ENCODE measurements at places on chromosomes 7 and 10. TPM values are rescaled to one million over a fixed set of nuclear protein-coding genes. Genes with fewer than 3 reads are reported as not detected.

DPP6 gene
- not detected for total RNA-seq

DNA sequence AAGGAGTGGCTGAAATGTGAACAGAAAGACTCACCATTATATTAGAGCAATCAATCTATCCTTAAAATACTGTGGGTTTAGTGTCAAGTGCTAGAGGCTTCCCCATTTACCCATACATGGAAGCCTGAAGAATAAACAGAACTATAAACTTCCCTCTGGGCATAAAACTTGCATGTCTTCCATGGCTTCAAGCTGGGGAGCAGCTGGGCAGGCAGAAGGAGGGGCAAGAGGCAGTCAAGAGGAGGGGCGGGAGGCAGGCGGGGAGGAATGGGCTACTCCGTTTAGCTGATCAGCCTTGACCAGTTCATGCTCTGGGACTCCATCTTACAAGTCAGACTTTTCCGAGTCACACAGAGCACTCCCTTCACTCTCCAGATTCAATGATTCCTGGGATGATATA, 3.5 kb upstream of the PRSS1 start:
- no peak for DNase-seq

EIF5AL1 gene
- 0.48 TPM for total RNA-seq

TFR2 gene
- total RNA-seq: 689 TPM

LIPM gene
- not detected for total RNA-seq

TMEM229A gene
- total RNA-seq: not detected

DNA sequence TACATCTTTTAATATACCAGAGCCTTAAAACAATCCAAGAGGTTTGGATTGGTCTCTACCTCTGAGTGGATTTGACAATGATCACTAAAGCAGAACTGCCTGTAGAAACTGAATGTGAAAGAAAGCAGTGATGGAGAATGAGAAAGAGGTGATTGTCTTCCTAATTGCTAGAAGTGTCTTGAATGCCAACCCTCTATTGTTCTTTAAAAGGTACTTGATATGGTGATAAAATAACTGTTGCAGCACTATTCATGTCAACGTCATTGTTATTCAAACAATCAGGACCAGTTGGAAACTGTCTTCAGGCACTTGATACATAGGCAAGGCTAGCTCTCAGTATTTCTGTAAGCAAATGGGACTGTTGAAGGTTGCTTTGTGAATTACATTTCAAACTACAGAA, 47.9 kb upstream of the ITPRID1 start:
- DNase-seq: no peak

GRCh38 chr7:150944066-150945042, 33.8 kb downstream of the KCNH2 start:
- DNase-seq: no peak

C10orf53 gene
- not detected for total RNA-seq

DNA sequence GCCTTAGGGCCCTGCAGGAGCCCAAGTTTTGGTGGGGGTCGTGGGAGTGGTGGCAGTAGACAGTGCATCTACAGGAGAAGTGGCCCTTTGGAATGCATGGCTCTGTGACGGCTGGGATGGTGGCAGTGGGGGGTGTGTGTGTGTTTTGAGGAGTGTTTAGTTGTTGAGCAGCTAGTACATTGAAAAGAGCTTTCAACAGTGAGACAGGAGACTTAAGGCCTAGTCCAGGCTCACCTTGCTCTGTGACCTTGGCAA, 27.1 kb downstream of the ZNF775 start:
- no peak for DNase-seq

DNA sequence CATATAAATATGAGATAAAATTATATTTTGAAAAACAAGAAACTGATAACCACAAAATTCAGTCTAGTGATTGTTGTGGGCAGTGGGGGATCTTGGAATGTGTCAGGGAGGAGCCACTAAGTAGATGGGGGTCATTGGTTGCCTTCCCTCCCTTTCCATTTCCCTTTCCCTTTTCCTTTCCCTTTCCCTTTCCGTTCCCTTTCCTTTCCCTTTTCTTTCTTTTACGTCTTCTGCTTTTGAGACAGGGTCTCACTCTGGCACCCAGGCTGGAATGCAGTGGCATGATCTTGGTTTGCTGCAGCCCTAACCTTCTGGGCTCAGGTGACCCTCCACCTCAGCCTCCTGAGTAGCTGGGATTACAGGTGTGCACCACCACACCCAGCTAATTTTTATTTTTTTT, 51.0 kb downstream of the DYNC2I1 start:
- no peak for DNase-seq

DNA sequence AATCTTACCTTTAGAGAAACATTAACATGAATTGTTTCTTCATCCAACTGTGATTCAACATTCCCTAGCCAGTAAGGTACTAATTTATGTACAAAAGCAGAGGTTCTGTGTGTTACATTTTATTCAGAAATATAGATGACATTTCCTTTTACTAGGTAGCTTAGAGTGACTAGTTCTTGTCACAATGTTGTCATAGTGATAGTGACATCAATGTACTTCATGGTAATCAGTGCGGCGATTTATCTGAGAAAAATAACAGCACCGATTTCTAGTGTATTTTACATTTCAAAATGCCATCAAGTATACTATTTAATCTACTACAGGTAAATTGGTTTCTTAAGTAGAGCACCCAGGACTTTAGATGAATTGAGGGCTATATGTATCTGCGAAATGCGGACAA, 72.1 kb upstream of the DGKB start:
- no peak for DNase-seq

SFRP5 gene
- 6.4 TPM for total RNA-seq

GRCh38 chr7:135681762-135682161, 19.4 kb downstream of the STMP1 start:
- no peak for DNase-seq

DNA sequence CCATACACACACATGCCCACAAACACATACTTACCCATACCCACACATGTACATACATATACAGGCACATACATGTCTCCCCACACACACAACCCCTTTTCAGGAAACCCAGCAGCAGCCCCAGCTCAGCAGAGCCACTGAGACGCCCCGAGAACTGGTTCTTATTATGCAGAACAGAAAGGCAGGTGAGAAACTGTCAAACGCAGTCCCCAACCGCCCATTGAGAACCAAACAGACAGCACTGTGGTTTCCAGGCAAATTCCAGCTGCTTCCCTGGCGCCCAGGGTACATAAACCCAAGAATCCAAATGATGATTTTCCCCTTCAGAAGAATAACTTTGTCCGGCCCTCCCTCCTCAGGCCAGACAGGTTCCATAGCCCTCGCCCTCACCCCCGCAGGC, 366.6 kb upstream of the ZMIZ1 start:
- DNase-seq: no peak

DNA sequence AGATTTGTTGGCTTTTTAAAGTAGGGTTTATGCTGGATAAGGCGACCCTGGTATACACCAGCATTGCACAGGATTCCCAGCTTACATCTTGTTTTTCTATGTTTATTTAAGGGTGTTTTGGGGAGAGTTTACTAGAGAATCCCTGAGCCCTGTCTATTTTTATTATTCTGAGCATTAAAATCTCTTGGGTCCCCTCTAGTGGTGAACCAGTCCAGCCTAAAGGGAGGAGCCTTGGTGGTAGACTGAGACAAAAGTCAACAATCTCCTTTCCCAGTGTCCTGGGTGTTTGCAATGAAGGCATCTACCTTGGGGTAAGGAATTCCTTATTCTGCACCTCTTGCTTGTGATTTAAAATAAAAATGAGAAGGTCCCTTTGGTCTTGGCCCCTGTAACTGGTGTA, 38.2 kb downstream of the ANTXRL start:
- DNase-seq: no peak

BMPR1A gene
- total RNA-seq: 12.6 TPM

MARCHF5 gene
- total RNA-seq: 24.7 TPM

DNA sequence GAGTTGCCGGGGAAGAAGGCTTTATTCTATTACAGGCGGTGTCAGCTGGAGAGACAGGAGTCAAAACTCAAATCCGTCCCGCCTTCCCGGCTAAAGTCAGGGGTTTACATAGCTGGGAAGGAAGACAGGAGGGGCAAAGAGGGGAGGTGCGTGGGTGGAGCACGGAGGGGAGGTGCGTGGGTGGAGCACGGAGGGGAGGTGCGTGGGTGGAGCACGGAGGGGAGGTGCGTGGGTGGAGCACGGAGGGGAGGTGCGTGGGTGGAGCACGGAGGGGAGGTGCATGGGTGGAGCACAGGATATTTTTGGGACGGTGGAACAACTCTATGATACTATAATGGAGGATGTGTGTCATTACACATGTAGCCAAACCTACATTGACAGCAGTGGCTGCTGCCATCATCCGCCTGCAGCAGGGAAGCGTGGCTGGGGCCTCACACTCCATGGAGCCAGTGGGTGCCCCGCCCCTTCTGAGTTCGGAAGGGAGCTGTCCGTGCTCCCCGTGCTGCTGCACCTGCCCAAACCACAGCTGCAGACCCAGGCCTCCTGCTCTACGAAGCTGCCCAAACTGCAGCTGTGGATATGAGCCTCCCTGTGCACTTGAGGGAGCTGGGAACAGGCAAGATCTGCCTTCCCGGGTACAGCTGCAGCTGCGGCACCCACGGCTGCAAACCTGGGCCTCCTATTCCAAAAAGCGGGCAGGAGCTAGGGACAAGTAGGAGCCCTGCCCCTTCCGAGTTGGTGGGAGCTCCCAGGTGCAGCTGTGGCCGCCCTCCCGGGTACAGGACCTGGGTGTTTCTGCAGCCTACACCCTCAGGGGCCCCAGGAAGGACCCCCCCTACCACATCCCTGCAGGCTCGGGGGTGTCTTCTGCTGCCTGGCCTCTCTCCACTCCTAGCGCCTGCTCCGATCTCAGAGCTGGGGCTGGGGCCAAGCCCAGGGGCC, 119.4 kb downstream of the DYNC2I1 start:
- DNase-seq: no peak

CYP26A1 gene
- total RNA-seq: 16.2 TPM

DNA sequence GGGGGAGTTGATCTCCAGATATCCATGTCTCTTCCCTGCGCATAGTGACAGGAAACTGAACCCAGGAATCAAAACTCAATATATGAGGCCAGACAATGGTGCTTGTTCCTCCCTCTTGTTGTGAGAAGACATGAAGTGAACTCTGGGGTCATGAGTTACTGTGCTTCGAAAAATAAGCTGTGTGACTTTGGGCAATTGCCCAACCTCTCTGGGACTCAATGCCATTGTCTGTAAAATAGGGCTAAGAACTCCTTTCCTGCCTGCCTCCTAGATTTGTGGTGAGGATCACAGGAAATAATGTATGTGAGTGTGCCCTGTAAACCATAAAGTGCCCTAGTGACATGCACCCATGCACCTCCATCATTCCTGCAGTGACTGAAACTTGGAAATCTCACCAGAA, 48.4 kb downstream of the SYPL1 start:
- DNase-seq: no peak

MMD2 gene
- total RNA-seq: not detected

- no peak for DNase-seq
These were observed 6.3 kb downstream of the NAT16 start for GRCh38 chr7:101173752-101174244.

CALHM3 gene
- total RNA-seq: not detected

GRCh38 chr7:49596701-49597491, 176.5 kb upstream of the VWC2 start:
- no peak for DNase-seq

DNA sequence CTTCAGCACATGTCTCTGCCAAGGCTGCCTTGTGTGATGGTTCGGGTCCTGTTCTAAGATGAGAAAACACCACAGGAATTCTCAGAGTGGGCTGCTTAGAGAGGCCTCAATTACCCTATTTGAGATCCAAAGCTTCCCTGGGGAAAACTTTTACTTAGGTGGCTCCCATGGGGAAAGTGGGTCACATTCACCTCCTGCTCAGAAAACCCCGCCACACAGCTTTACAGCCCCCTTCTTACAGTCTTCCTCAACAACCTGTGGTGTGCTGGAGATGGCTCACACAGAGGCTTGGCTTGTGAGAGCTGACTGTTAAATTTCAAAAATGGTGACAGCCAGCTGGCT, 36.6 kb upstream of the KCNIP2 start:
- no peak for DNase-seq

DNA sequence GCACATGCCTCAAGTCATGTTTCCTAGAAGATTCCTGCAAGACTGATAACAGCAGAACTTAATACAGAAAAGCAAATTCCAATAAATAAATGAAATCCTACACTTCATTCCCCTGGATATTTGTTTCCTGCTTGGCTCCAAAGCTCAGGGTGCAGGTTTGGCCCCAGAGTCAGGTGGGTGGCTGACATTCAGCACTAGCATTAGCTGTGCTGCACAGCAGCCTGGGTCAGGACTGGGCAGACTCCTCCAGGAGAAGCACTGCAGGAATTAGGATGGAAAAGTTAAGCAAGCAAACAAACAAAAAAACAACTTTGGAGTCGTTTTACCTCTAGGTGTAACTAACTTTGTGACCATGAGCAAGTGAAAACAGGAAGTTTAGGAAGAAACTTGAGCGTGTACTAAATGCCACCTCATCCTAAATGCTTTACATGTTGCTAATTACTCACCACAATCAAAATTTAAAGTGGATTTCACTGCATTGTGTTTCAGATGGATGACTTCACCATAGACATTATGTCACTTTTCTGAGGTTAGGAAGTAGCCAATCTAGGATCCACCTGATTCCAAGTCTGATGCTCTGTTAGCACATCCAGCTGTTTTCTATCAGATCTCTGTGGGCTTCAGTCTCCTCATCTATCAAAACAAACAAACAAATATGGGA, 239.4 kb downstream of the C7orf25 start:
- DNase-seq: no peak

DNA sequence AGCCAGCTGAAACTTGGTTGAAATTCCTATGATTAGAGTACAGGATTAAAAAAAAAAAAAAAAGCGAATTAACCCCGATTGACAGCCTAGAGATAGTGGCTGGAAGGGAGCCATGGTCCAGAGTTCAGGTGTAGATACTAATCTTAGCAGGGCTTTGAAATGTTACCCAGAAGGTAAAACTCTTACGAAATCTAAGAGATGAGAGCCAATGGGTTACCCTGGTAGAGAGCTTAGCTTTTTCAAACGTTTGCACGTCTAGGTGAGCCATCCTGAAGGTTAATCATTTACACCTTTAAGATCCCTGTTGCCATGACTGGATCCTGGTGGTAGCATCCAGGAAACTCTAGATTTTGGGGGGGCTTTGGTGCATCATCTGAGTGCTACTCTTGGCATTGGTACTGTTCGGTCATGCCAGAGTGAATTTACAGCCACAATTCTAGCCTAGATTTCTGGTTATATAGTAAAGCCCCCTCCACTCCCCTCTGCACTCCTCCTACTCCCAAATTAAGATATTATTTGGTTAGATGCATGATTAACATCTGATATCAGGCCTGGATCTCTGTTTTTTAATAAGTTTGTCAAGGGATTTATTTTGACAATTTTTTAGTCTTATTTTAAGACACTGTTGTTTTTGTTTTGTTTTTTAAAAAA, 1.2 kb downstream of the AGFG2 start:
- peak; percentile 88 for DNase-seq

- DNase-seq: peak; percentile 82
These were observed 47.7 kb upstream of the FGL2 start for GRCh38 chr7:77247206-77247850.

GRID1 gene
- total RNA-seq: 0.58 TPM

DNA sequence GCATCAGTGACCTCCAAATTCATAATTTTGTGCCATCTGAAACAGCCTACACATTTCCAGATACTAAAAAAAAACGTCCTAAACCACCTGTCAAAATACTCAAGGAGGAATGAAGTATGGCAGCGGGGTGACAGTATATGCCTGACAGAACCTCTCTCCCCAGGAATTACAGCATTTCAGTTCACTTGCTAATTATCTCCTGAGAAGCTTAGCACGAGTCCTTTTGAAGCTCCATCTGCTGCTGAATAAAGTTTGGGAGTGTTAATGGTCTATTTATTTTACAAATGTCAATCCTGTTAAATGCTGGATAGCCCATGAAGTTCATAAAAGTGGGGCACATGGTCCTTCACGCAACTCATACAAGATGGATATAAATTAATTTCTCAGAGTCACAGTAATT, 29.4 kb upstream of the ANLN start:
- no peak for DNase-seq

- DNase-seq: no peak
These were observed 51.3 kb upstream of the TAC1 start for GRCh38 chr7:97680622-97681021.

Data from left lobe of liver (tissue), 2 donors.